IPS DF 19.7 (cell line): ENCODE measurements at places on chromosomes 7 and 10.

GRCh38 chr7:43768201-43768886 lies 9.9 kb downstream of the BLVRA start:
- DNase-seq: no peak

DNA sequence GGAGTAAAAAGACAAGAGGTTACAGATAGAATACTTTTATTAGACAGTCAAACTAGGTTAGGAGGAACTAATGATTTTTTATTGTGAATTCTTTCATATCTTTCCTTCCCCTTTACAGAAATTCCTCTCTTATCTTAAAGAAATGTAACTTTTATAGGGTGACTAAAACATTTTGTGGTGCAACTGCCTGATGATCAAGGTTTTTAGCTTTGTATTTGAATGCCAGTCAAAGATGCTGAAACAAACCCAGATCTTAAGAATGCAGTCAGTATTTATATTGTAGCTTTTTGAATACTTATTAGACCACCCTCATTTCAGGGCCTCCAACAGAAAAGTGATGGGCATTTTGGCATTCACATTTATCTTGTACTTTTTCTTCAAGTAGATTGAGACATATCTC lies 27.4 kb downstream of the TAX1BP1 start:
- DNase-seq: no peak

- no peak for DNase-seq
Measured at GRCh38 chr7:91913612-91914011, 27.1 kb upstream of the AKAP9 start.

DNA sequence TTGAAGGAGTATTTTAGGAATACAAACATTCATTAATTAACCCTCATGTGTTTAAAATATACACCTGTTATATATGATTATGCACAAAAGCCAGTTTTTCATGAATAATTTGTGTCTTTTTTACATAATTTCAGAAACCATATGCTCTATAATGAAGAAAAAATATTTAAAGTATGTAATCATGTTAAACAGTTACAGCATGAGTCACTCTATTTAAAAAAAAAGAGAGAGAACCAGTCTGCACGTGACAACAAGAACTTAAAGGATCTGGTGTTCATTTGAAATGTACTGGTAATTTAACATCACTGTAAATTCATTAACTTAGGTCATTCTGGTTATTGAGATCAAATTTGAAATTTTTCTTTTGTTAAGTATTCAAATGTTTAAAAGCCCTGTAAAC lies 228.5 kb downstream of the CACNB2 start:
- DNase-seq: no peak

DNA sequence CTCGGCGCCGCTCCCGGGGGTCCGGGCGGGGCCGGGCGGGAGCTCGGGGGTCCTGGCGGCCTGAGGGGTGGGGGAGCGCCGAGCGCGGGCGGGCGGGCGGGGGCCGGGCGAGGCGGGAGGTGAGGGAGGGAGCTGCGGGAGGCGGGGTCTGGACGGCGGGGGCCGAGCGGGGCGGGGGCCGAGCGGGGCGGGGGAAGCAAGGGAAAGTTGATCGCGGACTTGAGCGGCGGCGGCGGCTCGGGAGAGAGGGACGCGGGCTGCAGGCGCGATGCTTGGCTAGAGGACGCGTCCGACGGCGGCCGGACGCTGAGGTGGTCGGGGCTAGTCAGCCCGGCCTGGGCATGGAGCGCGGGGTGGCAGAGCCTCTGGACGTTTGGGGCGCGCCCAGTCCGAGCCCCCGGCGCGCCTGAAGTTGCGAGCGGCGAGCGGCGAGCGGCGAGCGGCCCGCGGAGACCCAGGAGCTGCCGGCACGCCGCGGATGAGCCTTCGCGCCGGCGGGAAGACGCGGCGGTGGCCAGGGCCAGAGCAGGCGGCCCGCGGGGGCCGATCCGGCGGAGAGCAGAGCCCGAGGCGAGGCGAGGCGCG lies at the start of gene CDH23:
Gene CDH23, plus strand, starts transcription at position 210 of the 585 bp plus-strand sequence. CDS start 42,912 bp downstream, outside the sequence.
- DNase-seq: no peak
